Endodermal cell (in vitro differentiated cells): ENCODE measurements at places on chromosomes 5 and 9. TPM values are rescaled to one million over a fixed set of nuclear protein-coding genes. Genes with fewer than 3 reads are reported as not detected.

DNA sequence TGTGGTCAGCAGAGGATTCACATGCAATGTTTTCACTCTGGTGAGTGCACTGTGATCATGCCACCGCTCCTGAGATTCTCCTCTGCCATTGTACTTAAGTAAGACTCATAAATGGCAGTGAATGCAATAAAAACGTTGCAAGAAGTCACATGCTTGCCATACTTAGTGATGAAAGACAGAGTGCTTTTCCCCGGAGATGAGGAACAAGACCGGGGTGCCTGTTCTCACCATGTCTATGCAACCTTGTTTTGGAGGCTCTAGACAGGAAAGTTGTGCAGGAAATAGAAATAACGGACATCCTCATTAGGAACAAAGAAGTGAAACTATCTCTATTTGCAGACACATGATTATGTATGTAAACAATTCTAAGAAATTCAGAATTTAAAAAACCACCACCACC lies 84.7 kb upstream of the IRX2 start:
- no peak for DNase-seq

Gene CRB2
- 1.7 and 2.0 TPM in 2 replicates for total RNA-seq

DNA sequence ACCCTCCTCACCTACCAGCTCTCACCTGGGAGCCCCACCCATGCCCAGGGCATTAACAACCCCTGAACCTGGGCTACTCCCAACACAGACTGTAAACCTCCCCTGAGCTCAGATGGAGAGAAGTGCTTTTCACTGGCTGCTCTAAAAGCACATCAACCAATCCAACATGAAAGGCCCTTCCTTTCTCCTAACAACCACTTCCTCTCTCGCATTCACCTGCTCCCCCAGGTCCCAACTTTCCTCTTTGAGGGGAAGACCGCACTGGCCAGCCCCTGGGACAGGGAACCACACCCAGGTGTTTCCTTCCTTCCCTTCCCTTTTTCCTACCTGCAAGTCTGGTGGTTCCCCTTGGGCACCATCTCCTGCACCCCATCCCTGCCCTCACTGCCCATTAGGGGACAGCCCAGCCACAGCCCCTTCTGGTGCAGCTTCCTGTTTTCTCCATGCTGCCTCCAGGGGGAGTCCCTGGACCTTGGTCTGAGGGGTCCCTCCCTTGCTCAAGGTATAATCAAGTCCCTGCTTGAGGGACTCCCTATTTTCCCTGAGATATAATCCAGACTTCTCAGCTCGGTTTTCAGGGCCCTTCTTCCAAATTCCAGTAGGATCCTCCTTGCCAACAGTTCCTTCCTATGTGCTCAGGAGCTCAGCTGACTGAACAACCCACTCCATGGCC lies 30.5 kb upstream of the DAB2IP start:
- DNase-seq, result peak; percentile 88

Gene KCNV2
- 2.0 TPM in 2 replicates for total RNA-seq
